ENCODE measurements at places on chromosomes 4 and X.

DNA sequence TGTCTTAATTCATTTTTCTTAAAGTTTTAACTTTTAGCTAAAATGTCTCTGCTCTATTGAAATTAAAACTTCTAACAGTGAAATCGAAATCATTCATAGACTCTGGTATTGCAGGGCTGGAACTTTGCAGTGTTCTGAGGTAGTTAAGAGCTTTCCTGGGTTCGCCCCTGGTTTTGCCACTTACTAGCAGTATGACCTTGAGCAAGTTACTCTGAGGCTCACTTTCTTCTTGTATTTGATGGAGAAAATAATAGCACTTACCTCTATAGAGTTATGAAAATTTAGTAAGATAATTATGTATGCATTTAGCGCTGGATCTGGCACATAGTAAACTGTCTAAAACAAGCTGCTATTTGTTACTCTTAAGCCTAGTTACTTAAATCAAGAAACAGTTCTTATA is 1.7 kb downstream of the SLAIN2 start:
- no peak for DNase-seq

GRCh38 chr4:125486351-125486750 is 171.6 kb downstream of the FAT4 start:
- no peak for DNase-seq

DNA sequence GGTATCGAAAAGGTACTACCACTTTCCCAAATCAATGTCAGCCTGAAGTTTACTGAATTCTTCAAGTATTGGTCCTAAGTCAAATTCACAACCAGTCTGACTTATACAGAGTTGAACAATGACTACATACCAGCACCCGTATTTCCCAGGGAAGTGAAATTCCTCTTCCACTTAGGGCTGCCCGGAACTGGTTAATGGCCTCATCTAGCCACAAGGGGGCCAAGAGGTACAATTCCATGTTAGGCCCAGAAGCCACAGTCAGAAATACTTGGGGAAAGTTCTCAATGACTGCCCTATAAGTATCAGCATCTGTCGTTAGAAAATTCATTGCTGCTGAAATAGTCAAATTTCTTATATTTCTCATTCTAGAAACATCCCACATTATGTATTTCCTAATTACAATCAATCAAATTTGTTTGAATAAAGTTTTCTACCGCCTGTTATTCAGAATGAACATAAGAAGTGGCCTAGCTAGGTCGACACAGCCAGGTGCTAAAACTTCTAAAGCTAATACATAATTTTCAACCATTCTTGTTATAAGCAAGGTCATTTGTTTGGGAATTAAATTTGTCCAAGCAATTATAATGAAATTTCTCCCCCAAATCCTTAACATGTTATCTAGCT is 5.6 kb upstream of the PCDH7 start:
- no peak for DNase-seq

DNA sequence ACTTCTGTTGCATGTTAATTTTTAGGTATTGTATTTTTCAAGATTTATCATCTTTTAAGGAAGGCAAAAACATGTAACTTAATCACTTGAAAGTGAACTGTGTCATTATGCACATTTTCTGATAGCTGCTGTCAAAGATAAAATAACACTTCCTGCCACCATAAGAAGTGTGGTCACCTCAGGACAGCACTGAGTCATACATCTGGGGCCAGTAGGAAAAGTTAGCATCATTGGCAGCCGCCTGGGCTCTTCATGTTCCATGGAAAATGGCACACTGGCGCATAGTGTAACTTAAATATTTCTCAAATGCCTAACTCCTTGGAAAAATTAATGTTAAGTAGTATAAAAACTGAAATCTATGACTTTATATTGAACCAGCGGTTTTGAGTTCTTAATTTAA is 24.2 kb downstream of the CNKSR2 start:
- no peak for DNase-seq

- no peak for DNase-seq
These were observed 82.4 kb downstream of the CNGA2 start for GRCh38 chrX:151816934-151817333.

DNA sequence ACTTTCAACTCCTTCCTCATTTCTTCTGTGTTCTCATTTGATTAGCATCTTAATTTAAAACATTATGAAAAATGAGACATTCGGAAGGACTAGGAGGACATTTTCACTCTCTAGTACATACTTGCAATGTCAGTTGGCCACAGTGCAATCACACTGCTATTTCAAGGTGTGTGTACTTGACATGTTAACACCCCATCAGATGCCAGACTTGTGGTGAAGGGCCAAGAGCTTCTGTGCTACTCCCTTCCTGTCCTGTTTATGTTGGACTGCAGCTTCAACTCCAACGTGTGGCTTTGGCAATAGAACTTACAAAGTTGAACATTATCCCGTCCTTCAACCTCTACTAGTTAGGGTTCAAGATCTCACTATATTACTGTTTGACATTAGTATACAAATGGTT is 221.0 kb downstream of the PALLD start:
- no peak for DNase-seq

- DNase-seq: no peak
These were observed 11.9 kb downstream of the NXF3 start for GRCh38 chrX:103081051-103081450.

DNA sequence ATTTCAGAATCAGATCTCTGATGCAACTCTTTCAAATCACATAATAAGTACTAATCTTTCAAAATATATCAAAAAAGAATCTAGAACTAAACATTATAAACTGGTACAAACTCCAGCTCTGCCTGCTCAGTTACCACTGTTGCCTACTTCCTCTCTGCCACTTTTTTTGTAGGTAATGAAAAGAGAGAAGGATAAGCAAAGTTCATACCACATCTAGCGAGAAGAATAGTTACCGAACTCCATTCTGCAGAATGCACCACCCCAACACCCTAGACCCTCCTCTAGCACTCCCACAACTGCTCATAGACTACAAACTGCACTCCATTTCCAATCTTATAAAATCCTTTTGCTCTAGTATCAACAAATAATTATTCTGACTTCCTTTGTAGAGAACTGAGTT is 19.7 kb upstream of the LRBA start:
- DNase-seq: no peak

- DNase-seq: no peak
These were observed at the start of gene CYBB for GRCh38 chrX:37779857-37780256. TSS of gene CYBB (plus strand) at chrX:37780059. CDS start at chrX:37780078, 19 bp downstream.

DNA sequence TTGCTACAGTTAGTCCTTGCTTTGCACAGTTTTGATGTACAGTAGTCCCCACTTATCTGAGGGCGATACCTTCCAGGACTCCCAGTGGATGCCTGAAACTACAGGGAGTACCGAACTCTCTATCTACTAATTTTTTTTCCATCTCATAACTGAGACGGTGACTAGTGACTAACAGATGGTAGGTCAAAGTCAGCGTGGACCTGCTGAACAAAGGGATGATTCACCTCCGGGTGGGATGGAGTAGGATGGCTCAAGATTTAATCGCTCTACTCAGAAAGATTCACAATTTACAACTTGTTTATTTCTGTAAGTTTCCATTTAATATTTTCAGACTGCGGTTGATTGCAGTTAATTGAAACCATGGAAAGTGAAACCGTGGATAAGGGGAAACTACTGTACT is 655.8 kb downstream of the ZNF674 start:
- DNase-seq: no peak

DNA sequence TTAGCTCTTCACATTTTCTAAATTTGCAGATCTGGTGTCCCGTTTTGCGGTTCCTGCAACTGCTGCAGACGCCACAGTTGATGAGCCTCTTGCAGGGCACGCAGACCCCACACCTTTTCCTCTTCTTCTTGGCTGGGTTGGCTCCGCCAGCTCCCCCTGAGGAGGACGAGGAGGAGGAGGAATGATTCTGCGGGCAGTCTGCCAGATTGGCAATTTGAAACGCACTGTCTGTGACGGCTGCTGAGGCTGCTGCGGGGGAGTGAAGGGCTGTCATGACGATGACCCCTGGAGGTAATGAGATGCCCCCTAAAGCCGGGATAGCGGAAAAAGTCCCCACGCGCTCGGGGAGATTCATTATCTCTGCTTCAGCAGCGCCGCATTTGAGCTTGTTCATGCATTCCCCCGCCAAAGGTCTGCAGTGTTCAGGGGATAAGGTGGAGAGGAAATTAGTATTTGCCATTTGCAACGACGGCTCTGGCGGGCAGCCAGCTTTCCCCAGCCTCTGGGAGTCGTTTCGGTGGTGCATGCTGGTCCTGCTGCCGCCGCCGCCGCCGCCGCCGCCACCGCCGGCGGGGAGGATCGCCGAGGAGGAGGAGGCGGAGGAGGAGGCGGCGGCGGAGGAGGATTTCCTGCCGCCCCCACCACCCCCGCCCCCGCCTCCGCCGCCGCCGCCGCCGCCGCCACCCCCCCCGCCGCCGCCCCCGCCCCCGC is 3.8 kb downstream of the CXXC4 start:
- DNase-seq: peak; percentile 19

GRCh38 chr4:118335324-118335723 is 17.5 kb downstream of the PRSS12 start:
- no peak for DNase-seq

DNA sequence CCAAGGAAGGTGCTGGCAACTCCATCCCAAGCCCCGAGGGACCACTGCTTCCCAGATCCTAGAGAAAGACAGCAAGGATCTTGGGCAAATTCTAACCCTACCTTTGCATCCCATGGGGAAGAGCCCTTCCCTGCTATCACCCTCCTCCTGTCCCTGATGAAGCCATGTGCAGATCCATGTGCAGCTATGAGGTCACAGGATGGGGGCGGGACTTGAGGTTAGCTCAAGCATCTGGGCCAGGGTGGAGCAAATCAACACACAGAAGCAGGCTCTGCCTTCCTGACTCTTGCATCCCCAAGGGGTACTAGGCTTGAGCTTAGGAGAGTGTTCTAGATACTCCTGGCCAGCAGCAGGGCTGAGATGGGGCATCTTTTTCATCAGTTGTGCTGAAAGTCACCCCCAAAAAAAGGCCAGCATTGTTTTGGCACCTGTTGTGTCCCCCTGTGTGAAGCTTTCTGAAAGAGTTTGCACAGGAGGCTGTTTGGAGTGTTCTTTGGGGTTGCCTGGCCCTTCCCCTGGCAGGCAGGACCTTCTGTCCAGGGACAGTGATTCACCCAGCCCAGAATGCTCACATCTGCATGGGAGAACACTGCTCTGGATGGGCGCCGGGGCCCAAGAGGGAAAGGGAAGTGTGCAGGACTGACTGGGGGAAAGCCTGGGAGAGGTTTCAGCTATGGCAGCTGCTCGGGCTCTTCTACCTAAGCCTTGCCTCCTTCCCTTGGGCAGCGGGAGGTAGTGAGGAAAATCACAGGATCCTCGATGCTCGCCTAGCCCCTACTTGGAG is 50.8 kb downstream of the PRPS1 start:
- DNase-seq: peak; percentile 30

DNA sequence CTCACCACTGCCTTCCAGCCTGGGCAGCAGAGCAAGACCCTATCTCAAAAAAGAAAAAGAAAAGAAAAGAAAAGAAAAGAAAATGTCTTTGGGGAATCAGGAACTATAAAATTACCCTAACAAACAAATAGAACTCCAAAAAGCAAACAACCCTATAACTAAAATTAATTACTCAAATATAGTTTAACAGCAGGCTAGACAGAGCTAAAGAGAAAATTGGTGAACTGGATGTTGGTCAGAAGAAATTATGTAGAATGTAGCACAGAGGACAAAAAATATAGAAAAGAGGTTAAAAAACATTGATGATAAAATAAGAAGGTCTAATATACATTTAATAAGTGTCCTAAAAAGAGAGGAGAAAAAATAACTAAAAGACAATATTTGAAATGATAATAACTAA is 27.8 kb upstream of the WWC2 start:
- DNase-seq: no peak

DNA sequence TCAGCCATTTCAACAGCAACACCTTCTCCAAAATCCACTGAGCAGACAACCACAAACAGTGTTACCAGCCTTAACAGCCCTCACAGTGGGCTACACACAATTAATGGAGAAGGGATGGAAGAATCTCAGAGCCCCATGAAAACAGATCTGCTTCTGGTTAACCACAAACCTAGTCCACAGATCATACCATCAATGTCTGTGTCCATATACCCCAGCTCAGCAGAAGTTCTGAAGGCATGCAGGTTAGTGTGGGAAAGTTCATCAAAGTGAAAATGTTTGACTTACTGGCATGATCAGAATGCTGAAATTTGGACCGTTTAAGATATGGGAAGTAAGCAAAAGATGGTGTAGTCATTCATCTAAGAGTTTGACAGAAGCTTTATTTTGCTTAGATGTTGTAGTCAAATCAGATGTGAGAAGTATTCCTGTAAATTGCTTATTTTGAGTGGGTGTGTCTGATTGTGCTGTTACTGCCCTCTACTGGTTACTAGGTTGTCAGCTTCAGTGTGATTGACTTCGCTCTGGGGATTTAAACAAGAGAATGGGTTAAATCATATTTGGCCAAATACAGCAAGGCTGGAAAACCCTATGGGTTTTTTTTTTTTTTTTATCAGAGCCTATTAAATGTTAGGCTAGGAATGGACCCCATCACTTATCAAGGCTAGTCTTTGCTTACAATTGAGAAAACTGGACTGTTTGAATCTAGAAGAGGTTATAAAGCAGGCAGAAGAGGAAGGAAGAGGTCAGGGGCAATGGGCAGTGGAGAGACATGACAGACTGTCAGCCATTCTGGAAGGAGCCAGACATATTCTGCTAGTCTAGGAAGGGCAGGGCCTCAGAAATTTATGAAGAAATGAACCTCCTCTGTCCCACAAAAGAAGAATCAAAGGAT is 130.3 kb downstream of the DIPK2B start:
- no peak for DNase-seq

DNA sequence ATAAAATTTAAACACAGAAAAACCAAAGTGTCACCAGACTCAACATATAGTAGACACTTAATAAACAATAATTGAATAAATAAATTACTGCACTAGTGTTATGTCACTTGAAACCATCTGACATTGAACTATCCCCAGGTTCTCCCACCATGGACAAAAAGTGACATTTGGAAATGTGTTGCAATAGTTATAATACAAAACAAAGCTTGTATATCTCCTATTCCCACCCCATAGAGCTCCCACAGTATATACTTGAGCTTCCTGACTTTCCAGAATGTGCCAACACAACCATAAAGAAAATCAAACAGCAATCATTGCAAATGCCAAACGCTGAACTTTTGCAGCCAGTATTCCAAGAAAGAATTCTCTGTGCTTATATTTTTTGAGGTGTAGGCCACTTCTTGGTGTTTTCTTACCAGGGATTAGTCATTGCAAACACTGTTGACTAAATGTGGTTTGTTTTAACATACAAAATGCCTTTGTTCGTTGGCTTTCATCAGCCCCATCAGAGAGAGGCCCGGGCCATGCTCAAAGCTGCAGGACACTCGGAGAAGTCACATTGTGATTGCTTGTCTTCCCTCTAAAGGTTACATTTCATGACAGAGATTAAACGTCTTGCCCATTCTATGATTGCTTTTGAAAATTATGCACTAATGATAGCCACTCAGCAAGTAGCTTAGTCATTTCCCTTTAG is 33.8 kb downstream of the PPARGC1A start:
- no peak for DNase-seq

DNA sequence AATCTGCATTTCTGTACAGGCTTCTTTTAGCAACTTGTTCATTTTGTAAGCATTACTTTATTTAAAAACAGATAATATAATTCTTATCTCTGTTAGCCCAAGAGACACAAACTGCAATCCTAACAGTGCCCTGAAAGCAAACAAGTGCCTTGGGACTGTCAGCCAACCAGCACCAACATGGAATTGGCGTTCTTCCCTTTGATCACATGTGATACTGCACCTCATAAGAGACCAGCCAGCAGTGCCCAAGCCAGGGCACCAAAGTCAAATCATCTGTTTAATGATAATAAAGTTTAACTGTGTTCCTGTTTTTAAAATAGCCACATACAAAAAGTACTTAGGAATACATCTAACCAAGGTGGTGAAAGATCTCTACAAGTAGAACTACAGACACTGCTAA is 223.2 kb downstream of the PRDM5 start:
- DNase-seq: no peak
